ENCODE measurements at places on chromosomes 2 and 18.

- DNase-seq = no peak
These were observed 105.0 kb downstream of the ACKR3 start for GRCh38 chr2:236674646-236675045.

DNA sequence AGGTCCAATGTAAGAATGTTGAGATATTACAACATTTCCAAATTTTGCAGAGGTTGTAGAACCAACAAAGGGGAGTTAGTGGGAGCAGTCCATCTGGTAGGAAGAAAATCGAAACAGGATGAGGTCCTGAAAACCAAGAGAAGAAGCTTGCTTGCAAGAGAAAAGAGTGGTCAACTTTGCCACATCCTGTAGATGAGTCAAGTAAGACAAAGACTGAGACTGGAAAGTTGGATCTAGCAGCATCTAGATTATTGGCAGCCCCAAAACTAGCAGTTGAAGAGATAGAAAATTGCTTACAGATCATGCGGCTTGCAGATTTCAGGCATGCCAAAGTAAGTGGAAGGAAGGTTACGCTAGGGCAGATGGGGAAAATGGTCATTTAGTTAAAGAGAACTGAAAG lies 378.9 kb downstream of the GRB14 start:
- DNase-seq = no peak

DNA sequence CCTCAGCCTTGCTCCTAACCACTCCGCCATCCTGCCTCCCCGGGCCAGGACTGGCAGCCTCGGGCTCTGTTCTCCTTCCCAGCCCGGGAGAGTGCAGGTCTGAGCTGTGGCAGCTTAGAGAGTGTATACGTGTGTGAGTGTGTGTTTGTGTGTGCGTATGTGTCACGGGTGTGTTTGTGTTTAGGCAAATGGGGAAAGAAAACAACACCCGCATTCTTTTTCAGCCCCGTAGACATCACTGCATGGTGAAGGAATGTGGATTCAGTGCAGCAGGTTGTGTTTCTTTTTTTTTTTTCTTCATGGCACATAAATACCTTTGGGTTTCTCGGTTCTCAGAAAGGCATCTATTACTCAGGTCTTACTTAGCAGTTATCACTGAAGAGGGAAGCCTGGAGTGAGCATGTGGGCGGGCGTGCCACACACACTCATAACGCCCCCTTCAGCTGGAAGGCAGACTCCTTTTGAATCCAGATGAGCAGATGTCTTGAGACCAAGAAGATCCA lies 44.2 kb downstream of the GLI2 start:
- DNase-seq = no peak

DNA sequence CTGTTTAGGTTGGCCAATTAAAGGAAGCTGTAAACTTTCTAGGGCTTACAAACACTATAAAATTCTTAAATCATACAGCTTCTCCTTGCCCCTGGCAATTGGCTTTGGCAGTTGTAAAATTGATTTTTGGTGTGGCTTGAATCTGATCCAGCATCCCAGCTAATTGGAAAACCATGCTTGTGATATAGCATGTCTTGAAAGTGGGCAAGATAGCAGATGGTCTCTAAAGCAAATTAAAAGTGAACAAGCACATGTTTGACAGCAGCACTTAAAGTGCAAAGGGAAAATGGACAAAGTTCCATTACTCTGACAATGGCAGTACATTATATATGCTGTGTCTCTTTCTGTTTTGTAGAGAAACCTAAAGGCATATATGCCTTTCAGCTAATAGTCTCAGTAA lies 302.9 kb upstream of the NXPH2 start:
- DNase-seq = no peak

DNA sequence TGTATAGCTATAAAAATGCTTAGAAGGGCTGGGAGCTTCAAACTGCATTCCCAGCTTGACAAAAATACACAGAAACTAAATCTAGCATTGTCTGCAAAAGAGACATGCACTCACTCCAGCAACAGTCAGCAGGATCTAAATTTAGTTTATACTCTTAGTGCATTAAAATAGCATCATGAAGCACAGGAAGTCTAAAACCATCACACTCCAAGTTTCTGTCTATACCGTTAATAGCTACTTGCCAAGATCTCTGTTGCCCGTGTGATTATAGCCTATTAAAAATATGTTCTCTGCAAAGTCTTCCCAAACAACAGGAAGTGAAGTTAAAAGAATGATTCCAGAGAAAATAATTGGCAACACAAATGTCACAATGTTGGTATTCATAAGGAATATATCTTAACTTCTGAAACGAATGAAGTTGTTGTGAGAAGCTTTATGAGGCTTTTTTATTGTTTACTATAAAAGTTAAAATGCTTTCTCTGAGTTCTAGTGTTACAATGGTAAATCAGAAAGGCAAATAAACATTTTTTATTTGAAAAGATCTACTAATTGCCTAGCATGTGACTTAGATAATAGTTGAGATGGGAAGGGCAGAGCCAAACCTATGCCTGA lies 184.2 kb downstream of the ZNF385B start:
- no peak for DNase-seq

DNA sequence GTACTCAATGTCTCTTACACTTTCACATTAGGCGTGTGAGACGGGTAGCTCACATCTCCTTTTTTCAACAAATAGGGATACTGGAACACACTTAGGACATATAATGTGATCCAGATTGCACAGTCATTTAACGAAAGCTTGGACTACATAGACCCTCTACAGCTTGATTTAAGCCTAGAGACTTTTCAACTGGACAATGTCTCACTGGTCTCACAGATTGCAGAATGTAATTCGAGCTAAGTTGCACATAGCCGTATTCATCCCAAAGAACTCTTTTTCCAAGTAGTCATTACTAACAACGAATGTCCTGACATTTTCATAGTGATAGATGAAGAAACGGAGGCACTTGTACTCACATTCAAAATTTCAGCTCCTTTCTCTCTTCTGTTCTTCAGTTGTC lies 612.1 kb downstream of the ZEB2 start:
- no peak for DNase-seq

- no peak for DNase-seq
These were observed 67.7 kb upstream of the ITGA4 start for GRCh38 chr2:181389524-181389923.

DNA sequence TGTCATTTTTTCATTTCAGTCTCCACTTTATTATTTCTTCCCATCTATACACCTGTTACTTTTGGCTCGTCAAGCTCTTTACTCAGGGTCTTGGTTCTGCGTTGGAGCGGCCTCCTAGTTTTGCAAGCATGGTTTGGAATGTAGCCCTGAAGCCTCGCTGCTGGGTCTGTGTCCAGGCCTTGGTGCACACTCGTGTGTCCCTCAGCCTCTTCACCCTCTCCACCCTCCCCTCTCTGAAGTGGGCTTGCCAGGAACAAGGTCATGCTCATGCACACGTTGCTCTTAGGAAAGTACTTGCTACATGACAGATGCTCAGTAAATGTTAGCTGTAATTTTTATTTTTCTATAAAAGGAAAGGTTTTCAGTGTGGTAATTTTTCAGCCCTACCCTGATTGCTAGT lies 147.0 kb downstream of the ATP9B start:
- no peak for DNase-seq

GRCh38 chr2:37795938-37796337 lies 124.5 kb upstream of the CDC42EP3 start:
- DNase-seq = no peak

- no peak for DNase-seq
These were observed 27.5 kb upstream of the SUCLG1 start for GRCh38 chr2:84486441-84487115.

DNA sequence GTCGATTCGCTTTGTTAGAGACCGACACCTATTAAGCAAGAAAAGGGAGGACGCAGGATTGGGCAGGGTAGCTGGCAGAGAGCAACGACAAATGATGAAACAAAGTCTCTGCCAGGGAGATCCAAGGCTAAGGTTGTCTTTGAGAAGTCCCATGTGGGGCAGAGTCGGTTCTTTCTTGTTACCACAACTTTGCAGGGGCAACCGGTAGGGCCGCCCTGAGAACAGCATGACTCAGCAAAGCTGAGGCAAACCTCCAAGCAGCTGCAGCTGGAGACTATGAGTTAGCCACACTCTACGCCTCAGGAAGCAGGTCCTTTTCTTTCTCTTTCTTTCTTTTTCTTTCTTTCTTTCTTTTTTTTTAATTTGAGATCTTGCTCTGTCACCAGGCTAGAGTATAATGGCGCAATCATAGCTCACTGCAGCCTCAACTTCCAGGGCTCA lies 452.3 kb upstream of the ID2 start:
- DNase-seq = peak; percentile 46

GRCh38 chr2:182744490-182744889 lies 28.4 kb downstream of the DNAJC10 start:
- DNase-seq = no peak

- DNase-seq = no peak
These were observed 55.5 kb upstream of the HS6ST1 start for GRCh38 chr2:128374001-128374710.

DNA sequence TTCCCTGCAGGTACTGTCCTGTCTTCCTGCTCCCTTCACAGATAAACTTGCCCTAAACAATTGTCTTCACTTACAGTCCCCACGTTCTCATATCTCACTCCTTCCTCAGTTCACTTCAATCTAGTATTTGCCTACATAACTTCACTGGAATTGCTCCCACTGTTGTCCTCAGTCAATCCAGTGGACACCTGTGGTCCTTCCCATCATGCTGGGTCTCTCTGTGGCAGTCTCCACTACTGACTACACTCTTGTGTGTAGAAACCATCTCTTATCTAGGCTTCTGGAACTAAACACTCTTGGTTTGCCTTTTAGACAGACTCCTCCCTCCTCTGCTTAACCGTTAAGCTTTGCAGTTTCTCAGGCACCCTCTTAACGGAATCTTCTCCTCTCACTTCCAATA lies 58.8 kb downstream of the COPS8 start:
- DNase-seq = no peak
